ENCODE measurements at places on chromosomes 1 and 21.

- no peak for DNase-seq
Measured at GRCh38 chr1:158071138-158071537, 77.7 kb downstream of the KIRREL1 start.

DNA sequence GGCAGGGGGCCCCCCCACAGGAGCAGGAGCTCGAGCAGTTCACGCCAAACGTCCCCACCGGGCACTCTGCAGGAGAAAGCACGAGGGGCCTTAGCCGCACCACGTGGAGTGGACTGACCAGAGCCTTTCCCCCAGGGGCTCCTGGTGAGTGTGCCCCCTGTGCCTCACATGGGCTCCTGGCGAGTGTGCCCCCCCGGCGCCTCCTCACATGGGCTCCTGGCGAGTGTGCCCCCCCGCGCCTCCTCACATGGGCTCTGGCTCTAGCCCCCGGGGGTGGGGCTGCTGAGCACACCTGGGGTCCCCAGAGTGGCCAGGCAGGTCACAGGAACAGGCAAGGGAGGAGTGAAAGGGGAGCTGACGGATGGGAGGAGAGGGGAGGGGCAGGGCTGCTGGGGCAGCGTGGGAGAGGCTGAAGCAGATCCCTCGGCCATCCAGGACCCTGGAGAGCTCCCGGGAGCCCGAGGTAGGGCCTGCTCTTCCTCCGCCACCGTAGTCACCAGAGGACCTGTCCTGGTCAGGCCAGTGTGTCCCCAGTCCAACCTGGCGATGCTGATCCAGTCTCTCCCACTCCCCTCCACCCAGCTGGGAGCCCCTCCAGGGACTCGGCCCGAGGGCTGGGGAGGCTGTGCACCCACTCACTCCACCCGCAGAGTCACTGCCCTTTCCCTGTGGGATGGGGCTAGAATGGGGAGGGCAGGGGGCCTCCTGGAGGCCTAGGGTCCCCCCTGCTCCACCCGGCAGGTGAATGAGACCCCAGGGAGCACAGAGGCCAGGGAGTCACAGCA lies 47.6 kb downstream of the ARHGEF16 start:
- DNase-seq, result no peak

DNA sequence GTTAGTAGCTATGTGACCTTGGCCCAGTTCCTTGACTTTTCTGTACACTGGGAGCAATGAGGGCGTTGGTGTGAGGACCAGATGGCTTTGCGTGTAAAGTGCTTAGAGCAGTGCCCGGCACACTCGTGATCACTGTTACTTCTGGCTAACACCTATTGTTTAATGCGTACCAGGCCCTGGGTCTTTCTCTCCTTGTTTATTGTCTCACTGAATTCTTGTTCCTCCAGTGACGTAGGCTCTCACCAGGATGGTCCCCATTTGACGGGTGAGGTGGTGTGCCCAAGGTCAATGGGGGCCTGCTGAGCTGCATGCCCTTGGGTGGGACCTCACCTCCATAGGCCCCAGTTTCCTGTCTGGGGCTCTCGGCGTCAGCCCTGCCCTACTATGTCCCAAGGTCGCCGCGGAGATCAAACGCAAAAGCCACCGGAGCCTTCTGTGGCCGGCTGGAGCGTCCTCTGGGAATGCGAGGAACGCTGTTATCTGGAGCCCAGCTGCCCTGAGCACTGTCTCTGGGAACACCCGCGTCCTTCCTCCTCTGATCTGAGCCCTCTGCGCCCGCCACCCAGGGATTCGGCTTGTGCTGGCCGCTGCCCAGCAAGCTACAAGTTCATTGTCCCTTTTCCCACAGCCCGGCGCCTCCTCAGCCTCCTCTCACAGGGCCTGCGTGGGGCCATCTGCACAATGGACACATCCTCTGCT lies 28.9 kb downstream of the ALPL start:
- no peak for DNase-seq

GRCh38 chr1:84598418-84598817 lies 24.2 kb upstream of the CTBS start:
- DNase-seq, result no peak

- DNase-seq, result no peak
Measured at GRCh38 chr1:36349241-36349671, 25.8 kb upstream of the EVA1B start.

- DNase-seq, result no peak
Measured at GRCh38 chr1:54696262-54696661, 19.4 kb upstream of the TTC4 start.

GRCh38 chr21:27045281-27045985 lies 78.5 kb upstream of the ADAMTS5 start:
- DNase-seq, result no peak

DNA sequence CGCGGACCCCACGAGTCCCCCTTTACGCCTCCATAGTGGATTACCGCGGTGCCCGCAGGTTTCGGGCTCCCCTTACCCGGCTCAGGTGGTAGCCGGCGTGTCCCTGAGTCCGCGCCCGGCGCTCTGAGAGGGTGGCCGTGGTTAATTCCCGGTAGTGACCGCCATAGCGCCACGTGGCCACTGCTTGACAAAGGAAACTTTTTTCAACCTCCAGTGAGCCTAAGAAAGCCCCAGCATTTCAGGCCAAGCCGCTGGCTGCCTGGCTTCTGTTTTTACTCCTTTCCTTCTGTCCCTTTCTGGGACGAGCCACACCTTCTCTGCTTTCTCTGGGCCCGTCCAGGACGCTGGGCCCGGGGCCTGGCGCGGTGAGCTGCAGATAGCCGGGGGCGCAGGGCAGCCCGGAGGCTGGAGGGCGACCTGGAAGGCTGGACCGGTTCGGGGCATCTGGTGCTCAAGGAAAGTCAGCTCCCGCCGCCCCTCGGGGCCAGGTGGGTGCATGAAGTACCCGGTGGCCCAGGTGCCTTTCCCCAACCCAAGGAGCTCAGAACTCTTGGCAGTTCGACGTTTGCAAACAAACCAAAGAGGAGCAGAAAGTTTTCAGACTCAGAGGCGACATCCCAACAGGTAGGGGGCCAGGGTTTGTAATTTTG lies 540 bp upstream of the C1orf198 start:
- DNase-seq, result no peak

- no peak for DNase-seq
Measured at GRCh38 chr1:173660306-173660705, 9.3 kb downstream of the ANKRD45 start.
